ENCODE measurements at places on chromosomes 11 and 22.

- DNase-seq: no peak
These were observed 147.9 kb upstream of the PLET1 start for GRCh38 chr11:112408517-112408916.

DNA sequence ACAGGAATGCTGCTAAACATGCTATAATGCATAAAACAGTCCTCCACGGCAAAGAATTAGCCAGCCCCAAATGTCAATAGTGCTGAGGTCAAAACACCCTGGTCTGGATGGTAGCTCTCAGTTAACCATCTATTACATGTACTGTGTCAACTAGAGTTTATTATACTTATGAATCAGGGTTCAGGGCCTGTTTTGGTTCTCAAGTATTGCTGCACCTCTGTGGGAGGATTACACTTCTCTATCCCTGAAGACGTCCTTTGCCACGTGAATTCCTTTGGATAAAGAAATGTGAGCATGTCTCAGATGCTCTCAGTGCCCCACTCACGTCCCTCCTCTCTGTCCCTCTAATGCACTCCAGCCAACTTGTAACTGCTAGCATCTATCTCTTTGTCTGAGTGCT is 53.4 kb downstream of the SLC1A2 start:
- DNase-seq: no peak

DNA sequence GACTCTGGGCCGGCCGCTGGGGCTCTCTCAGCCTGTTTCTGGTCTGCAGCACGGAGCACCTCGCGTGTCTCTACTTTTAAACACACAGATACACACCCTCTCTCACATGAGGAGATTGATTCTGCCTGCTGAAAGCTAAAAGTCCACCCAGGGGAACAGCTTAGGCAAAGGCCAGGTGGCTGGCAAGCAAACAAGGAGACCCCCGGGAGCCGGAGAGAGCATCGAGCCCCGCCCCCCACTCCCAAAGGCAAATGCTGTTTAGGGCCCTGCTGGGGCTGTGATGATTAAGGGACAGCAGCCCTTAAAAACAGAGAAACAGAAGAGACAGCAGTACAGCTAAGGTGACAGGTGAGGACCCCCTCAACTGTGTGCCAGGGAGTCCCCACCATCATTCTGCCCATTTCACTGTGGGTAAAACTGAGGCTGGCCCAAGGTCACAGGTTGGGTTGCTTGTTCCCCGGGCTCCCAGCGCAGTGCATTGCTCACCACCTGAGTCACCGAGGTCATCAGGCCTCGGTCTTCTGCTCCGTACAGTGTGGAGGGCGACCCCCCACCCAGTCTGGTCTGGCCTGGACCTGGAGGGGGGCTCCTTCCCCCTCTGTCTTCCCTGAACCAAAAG is 6.8 kb downstream of the CABP7 start:
- no peak for DNase-seq

DNA sequence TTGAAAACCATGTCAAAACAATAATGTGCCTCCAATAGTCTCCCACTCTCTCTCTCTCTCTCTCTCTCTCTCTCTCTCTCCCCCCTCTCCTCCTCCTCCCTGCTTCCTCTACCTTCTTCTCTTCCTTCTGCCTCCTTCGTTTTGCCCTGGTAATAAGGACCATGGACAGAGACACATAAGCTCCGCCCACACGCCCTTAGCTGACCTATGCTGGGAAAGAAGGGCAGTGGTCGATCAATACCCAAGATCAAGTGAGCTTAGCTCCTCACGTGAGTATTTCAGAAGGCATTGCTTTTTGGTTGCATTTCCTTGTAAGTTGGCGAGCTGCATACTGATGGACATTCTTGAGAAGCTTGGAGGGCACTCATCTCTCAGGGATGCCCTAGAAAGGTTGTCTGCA is 194.8 kb downstream of the MIAT start:
- DNase-seq: no peak

Data from NCI-H1930 (cell line).